CD14-positive monocyte (primary cell): ENCODE measurements at places on chromosomes 13 and 19. TPM values are rescaled to one million over a fixed set of nuclear protein-coding genes. Genes with fewer than 3 reads are reported as not detected.

- no peak for DNase-seq
- H3K36me3 ChIP-seq = no peaks in the 10 kb centered on the region
- H3K27ac ChIP-seq = no peak overlapping the region
- H3K4me3 ChIP-seq = no peak overlapping the region
- peaks cover 11% of the 10 kb centered on the region for H3K27me3 ChIP-seq
- H3K4me1 ChIP-seq = peaks cover 9% of the 10 kb centered on the region
These were observed 160.2 kb downstream of the SLC7A1 start for GRCh38 chr13:29435125-29435911.

The PSG3 gene
- not detected for polyA plus RNA-seq

GRCh38 chr13:109301726-109302125 lies 484.7 kb downstream of the IRS2 start:
- no peak overlapping the region for H3K27ac ChIP-seq
- H3K27me3 ChIP-seq = peaks cover 2% of the 10 kb centered on the region

The CYP2F1 gene
- not detected for polyA plus RNA-seq

The PNMA8B gene
- polyA plus RNA-seq = 0.16 TPM

The CABP5 gene
- not detected for polyA plus RNA-seq

DNA sequence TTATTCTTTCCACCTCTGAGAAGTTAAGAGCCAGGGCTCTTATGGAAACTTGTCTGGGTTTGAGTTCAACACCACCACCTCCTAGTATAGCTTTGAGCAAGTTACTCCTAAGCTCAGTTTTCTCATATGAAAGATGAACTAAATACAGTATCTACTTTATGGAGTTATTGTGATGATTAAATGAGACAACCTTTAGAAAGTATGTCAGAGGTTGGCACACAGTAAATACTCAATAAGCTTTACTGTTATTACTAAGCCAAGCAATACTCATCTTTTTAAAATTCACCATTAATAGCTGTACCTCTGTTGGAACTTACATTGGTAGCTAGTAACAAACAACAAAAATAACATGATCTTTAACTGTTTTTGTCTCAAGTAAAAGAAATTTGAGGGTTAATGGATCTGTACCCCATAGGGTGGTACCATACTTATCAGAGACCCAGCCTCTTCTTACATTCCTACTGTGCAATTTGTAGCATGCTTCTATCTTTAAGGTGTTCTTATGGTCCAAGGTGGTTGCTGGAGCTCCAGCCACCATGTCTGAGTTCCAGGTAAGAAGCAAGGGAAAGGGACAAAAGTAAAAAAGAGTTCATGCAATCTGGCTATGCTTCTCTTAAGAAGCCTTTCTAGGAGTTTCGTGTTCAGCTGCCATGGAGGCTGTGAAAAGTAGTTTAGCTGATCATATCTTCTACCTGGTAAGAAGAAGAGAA lies 24.1 kb upstream of the NDFIP2 start:
- H3K36me3 ChIP-seq = no peaks in the 10 kb centered on the region
- H3K27me3 ChIP-seq = peaks cover 11% of the 10 kb centered on the region
- no peak for DNase-seq
- H3K4me3 ChIP-seq = no peak overlapping the region
- H3K27ac ChIP-seq = no peak overlapping the region
- H3K4me1 ChIP-seq = no peaks in the 10 kb centered on the region

DNA sequence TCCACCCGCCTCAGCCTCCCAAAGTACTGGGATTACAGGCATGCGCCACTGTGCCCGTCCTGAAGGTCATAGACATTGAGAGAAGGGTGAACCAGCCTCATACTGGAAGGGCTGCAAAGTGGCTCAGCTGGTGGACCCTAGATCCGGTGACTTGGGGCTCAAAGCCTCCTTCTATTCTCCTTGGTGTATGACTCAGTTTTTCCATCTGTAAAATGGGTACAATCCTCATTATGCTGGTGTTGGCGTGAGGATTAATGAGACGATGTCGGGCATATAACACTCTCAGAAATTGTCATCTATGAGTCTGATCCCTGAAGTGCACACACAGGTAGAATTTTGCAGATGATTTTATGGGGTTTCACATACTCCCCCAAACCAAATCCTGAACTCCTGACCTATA lies 5.8 kb upstream of the CAMSAP3 start:
- no peak overlapping the region for H3K27ac ChIP-seq
- DNase-seq = no peak
- no peak overlapping the region for H3K4me3 ChIP-seq

The SLC5A5 gene
- polyA plus RNA-seq = not detected

The RFPL4A gene
- 0.24 and 0.33 TPM in 2 replicates for polyA plus RNA-seq

DNA sequence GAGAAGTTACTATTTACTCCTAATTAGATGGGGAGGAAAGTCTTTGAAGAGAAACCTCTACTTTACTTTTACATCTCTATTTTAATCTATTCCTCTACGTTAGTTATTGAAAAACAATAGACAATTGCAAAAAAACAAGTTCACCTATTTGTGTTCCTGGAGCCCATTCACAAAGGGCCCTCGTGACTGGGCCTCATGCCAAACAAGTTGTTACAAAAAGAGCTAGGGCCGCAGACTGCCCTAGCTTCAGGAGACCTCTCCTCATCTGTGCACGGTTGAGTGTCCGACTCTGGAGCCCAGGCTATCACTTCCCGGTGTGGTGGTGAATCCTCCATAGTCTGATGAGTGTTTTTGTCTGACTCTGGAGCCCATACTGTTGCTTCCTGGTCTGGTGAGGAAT lies 190.9 kb downstream of the ZNF486 start:
- no peak for DNase-seq
- no peaks in the 10 kb centered on the region for H3K4me1 ChIP-seq
- no peak overlapping the region for H3K27ac ChIP-seq
- no peaks in the 10 kb centered on the region for H3K36me3 ChIP-seq
- no peaks in the 10 kb centered on the region for H3K27me3 ChIP-seq
- H3K4me3 ChIP-seq = no peak overlapping the region

The PCDH9 gene
- 0.03 TPM for polyA plus RNA-seq

DNA sequence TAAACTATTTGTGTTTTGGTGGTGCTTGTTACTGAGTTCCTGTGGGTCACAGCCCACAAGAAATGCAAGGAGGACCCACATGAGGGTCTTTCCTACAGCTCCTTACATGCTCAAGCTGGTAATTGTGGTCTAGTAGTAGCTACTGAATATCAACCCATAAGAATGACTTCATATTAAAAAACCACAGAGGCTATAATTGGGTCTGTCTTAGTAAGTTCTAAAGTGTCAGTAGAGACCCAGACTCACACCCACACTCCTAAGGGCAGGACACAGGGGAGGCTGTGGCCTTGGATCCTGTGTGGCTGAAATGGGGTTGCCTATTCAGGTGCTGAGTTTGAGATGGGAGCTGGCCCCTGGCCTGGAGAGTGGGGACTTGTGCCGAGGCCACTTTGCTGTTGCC lies 19.6 kb downstream of the TFDP1 start:
- H3K27me3 ChIP-seq = no peaks in the 10 kb centered on the region
- H3K36me3 ChIP-seq = peaks cover 32% of the 10 kb centered on the region
- H3K4me1 ChIP-seq = peaks cover 31% of the 10 kb centered on the region
- H3K4me3 ChIP-seq = no peak overlapping the region

- H3K27ac ChIP-seq = no peak overlapping the region
- H3K4me3 ChIP-seq = no peak overlapping the region
- H3K36me3 ChIP-seq = no peaks in the 10 kb centered on the region
- peak; percentile 3 for DNase-seq
- no peaks in the 10 kb centered on the region for H3K27me3 ChIP-seq
These were observed 39.2 kb downstream of the MYH14 start for GRCh38 chr19:50242581-50242980.

The OR10H1 gene
- polyA plus RNA-seq = not detected

The FXYD3 gene
- polyA plus RNA-seq = not detected

GRCh38 chr13:31898378-31899071 lies 133.0 kb upstream of the FRY start:
- H3K36me3 ChIP-seq = peaks cover 10% of the 10 kb centered on the region
- no peak overlapping the region for H3K4me3 ChIP-seq
- DNase-seq = no peak

The SBSN gene
- polyA plus RNA-seq = not detected

DNA sequence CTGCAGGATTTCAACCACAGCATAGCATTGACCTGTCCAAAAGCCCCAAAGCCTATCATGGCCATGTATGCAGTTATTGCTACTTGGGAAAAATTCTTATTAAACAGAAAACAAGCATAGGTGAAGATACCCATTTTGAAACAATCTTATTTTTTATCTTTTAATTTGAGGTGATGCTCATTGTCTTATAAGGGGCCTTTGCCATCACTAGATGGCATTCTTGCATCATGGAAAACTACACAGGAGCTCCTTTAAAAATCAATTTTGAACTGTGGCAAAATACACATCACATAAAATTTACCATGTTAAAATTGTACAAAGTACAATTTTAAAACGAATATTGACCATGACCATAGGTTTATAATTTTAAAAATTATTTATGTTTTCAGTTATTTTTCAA lies 38.9 kb upstream of the ZNF835 start:
- DNase-seq = no peak
- no peaks in the 10 kb centered on the region for H3K36me3 ChIP-seq
- no peak overlapping the region for H3K4me3 ChIP-seq
- H3K27me3 ChIP-seq = no peaks in the 10 kb centered on the region

The SBNO2 gene
- 2.6 TPM for polyA plus RNA-seq

DNA sequence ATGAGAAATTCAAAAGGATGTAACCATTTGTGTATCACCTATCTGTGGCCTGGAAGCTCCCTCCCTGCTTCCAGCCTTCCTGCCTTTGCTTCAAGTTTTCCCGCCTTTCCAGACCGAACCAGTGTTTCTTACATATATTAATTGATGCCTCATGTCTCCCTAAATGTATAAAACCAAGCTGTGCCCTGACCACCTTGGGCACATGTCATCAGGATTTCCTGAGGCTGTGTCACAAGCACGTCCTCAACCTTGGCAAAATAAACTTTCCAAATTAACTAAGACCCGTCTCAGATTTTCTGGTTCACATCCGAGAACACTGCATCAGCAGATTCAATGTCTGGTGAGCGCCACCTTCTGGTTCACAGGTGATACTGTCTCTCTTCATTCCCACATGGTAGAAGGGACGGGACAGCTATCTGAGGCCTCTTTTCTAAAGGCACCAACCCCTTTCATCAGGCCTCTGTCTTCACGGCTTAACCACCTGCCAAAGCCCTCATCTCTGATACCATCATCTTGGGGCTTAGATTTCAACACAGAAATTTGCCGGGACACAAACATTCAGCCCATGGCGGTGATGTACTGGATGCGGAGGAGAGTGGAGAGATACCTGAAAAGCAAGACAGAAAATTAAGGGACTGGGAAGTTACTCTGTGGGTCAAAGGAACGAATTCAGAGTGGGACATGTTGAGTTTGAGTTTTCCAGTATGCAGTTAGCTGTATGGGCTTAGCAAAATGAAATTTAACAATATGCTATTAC lies 58.7 kb upstream of the PABPC3 start:
- no peak overlapping the region for H3K4me3 ChIP-seq
- peak; percentile 32 for DNase-seq

- no peaks in the 10 kb centered on the region for H3K27me3 ChIP-seq
- H3K4me1 ChIP-seq = peaks cover 20% of the 10 kb centered on the region
- no peak overlapping the region for H3K4me3 ChIP-seq
- peaks cover 69% of the 10 kb centered on the region for H3K36me3 ChIP-seq
These were observed 5.0 kb downstream of the RPL36 start for GRCh38 chr19:5694956-5695648.

DNA sequence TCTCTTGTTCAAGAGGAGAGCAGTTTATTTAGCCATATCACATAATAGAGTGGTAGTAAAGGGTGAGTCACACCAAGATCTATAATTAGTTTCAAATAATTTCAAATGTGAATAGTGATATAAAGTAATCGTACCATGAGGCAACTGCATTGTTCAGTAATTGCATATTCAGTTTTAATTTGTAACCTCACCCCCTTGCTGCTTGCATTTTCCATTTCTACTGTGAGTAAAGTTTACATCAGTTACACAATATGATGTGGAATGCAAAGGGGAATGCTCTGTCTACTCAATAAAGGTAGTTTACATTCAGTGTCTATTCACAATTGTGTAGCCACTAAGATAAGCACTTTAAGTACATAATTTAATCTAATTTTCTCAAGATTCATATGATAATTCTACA lies 1695.7 kb upstream of the SPRY2 start:
- no peak overlapping the region for H3K27ac ChIP-seq
- no peak for DNase-seq
- no peaks in the 10 kb centered on the region for H3K27me3 ChIP-seq
- no peaks in the 10 kb centered on the region for H3K36me3 ChIP-seq
- no peaks in the 10 kb centered on the region for H3K4me1 ChIP-seq
- no peak overlapping the region for H3K4me3 ChIP-seq

The NKPD1 gene
- polyA plus RNA-seq = not detected

DNA sequence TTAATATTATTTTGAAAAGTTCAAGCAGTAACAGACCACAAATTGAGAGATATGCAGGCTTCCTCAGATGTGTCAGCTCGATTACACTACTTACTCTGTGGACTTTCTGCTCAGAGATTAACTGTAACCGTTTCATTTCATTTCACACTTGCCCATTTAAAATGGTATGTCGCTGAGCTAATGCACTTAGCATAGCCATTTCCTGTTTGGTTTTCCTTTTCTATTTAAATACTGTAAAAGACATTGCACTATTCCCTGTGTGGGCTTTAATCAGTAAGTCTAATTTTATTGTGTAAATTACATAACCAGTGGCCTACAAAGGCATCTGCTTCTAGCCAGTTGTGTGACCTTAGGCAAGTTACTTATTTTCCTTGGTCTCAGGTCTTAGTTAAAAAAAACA lies 237.6 kb downstream of the LACC1 start:
- H3K27me3 ChIP-seq = no peaks in the 10 kb centered on the region
- no peak overlapping the region for H3K27ac ChIP-seq
- H3K4me1 ChIP-seq = peaks cover 21% of the 10 kb centered on the region
- no peak overlapping the region for H3K4me3 ChIP-seq

The GRK1 gene
- polyA plus RNA-seq = not detected in 2 replicates

DNA sequence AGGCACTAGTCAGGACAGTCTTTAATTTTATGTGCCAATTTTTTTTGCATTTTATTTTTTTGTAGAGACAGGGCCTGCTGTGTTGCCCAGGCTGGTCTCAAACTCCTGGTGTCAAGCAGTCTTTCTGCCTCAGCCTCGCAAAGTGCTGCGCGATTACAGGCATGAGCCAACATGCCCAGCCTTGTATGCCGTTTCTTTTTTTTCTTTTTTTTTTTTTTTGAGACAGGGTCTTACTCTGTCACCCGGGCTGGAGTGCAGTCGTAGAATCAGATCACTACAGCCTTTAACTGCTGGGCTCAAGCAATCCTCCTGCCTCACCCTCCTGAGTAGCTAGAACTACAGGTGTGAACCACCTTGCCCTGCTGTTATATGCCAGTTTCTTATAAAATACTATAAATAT lies 26.4 kb downstream of the BORA start:
- no peak overlapping the region for H3K27ac ChIP-seq
- no peak for DNase-seq
- H3K4me3 ChIP-seq = no peak overlapping the region
- H3K4me1 ChIP-seq = no peaks in the 10 kb centered on the region

- no peak overlapping the region for H3K27ac ChIP-seq
- H3K27me3 ChIP-seq = peaks cover 45% of the 10 kb centered on the region
- H3K4me3 ChIP-seq = no peak overlapping the region
- H3K36me3 ChIP-seq = no peaks in the 10 kb centered on the region
- peaks cover 15% of the 10 kb centered on the region for H3K4me1 ChIP-seq
- DNase-seq = no peak
These were observed 1.1 kb downstream of the APC2 start for GRCh38 chr19:1450735-1451731.

The CEACAM7 gene
- polyA plus RNA-seq = not detected
